ENCODE measurements at places on chromosomes 13 and 19.

- no peak for DNase-seq
Measured at GRCh38 chr19:4305257-4305612, 837 bp downstream of the FSD1 start.

DNA sequence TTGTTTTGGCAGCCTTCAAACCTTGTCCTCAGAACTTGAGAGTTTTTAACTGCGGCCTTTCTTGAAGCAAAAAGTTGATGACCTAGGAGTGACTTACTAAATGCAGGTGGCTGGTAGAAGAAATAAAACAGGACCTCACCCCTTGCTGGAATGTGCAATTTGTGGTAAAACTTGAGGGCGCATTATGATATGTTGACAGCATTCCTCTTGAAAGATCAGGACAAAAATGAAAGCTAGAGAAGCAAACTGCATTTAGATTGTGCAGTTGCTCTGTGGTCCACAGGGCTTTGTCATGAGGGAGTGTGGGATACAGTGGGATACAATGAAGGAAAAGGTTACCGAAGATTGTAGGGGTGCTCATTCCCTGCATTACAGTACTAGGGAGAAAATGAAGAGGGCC, 504.2 kb downstream of the GPC6 start:
- DNase-seq, result no peak

- no peak for DNase-seq
Measured at GRCh38 chr13:101529422-101529821, 76.9 kb downstream of the ITGBL1 start.

- DNase-seq, result no peak
Measured at GRCh38 chr19:13231663-13232062, 81.5 kb downstream of the IER2 start.

DNA sequence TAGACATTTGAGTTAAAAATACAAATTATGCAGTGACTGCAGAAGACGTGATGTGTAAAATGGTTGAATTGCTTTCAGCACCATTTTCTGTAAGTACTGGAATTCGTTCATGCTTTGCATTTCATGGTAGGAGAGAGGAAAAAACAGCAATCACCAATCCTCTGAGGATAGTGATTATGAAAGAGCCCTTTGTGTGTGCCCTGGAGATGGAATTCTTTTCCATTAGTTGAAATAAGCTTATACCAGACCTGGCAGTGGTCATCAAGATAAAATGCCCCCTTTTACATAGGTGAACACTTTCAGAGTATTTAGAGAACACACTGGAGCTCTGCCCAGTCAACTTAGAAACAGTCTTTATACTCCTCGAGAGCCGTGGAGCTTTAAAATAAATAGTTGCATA, 1.7 kb downstream of the CNMD start:
- DNase-seq, result no peak

Measured in OCI-LY7 (cell line).